ENCODE measurements at places on chromosomes 5 and 9.

DNA sequence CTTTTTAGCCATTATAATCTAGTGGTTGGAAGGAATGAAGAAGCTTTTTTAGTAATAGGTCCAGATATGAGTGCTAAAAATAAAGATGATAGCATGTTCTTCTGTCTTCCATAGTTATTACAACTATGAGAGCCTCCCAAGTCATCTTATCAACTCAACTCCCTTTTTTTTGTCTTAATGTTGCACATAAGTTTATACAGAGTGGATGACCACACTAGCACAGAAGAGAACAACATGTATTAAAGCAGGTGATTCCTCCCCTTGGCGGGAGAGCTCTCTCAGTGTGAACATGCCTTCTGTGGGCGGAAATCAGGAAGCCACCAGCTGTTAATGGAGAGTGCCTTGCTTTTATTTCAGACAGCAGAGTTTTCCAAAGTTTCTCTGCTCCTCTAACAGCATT is 40.1 kb upstream of the STX17 start:
- no peak for DNase-seq

DNA sequence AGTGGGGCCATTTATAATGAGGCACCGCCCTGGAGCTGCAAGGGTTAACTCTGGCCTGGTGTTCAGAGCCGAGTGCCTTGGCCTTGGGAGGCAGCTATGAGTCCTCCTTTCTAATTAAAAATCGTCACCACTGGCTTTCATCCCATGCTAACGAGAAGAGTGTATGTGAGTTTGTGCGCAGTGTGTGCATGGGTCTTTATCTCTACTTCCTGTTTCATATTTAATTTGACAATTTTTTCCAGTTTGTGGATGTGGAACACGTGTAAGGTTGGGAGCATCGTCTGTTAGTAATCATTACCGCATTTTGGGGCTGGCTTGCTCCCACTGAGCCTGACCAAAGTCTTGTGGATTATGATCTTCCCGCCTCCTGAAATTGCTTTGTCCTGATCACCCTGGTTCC is 76.4 kb downstream of the NDFIP1 start:
- DNase-seq = no peak

GRCh38 chr9:127218818-127219217 is 45.8 kb upstream of the GARNL3 start:
- no peak for DNase-seq

DNA sequence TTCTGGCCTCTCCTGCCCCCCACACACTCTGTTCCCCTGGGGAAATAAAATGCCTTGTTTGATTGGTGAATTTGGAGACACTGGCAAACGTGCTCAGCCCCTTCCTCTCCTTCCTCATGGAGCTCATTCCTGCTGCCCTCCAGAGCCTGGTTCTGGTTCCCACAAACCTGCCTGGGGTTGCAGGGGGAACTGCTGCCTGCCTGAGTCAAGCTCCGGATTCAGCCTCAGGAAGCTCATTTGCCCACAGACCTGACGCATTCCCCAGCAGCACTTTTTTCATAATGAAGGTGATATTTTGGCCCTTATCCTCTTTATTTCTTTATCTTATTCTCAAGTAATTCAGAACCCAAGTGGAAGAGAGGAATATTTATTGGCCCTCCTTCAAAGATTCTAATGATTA is 140.5 kb downstream of the TTLL11 start:
- DNase-seq = no peak

- DNase-seq = no peak
These were observed 59.4 kb upstream of the CCNG1 start for GRCh38 chr5:163377982-163378381.

DNA sequence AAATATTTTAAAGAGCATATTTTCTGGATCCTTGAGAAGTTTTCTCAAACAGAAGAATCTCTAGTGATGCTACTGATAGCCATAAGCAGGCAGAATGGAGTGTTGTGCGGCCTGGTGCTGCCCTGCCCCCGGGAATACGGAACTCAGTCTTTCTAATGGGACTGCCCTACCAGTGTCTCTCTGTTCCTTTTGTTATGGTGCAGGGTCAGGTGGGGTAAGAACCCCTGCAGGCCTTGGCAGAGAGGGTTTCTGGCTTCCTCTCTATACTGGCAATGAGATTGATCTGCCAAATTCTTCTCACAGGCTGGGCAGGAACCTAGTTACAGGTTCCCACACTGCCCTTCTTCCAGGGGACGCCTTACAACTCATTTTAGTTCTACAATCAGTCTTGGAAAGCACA is 2.6 kb downstream of the IL5 start:
- DNase-seq = no peak

GRCh38 chr5:148290271-148291195 is 21.7 kb upstream of the SPINK7 start:
- DNase-seq = no peak
